Right kidney (tissue), 9 donors: ENCODE measurements at places on chromosomes 3 and 15.

GRCh38 chr3:113825090-113825489, 13.5 kb upstream of the GRAMD1C start:
- no peak for DNase-seq

DNA sequence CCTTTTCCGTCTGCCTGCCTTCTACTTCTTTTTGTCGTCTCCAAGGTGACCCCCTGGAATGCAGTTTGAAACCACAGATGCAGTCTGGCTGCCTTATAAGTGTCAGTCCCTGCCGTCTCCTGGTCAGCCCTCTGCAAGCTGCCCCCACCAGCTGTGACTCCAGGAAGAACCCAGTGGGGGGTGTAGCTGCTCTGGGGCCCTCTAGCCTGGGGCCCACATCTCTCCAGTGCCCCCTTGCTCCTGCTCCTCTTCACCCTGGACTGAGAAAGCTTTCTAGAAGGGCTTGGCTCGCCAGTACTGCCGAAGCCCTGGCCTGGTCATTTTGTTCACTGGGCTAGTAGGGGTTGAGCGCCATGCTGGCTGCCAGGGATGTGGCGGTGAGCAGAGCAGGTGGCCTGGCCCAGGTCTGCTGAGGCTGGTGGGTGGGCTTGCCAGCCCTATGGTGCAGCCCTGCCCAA, 21.3 kb downstream of the SYNM start:
- DNase-seq, result no peak

- no peak for DNase-seq
Measured at GRCh38 chr3:189269365-189269764, 97.6 kb downstream of the TPRG1 start.

GRCh38 chr3:195467641-195468390, 25.0 kb upstream of the ACAP2 start:
- no peak for DNase-seq

- DNase-seq, result no peak
Measured at GRCh38 chr15:73838831-73839426, 34.4 kb upstream of the TBC1D21 start.

DNA sequence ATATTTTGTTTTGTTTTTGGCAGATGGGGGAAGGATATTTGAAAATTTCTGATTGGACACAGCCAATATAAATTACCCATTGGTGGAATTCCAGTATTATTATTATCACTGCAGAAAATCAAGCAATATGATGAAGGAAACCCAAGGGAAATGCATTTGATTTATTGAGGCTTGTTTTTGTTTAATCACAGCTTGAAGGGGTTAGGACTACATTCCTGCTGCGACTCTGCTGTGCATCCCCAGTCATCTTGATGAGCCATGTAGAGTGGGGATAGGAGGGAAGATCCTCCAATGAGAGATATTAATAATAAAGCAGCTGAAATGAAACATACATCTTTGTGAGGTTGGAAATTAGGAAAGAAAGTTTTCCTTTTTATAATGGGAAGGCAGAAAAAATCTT, 208.6 kb downstream of the GAP43 start:
- DNase-seq, result no peak

DNA sequence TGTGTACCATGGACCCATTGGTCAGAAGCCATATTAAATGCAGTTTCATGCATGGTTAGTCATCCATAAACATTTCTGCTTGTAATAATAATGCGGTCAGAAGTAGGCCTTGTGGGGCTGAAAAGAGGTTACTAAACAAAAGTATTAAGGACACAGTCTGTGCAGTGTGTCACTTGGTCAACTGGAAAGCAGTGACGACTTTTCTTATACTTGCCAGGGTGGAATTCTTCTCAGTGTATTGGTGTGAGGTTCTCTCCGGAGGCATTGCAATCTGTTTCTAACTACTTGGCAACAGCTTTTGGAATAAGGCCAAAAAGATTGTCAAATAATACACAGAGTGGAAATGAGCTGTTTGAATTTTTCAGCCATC, 46.8 kb downstream of the CHL1 start:
- no peak for DNase-seq

- no peak for DNase-seq
Measured at GRCh38 chr3:156298938-156299337, 178.6 kb downstream of the KCNAB1 start.

DNA sequence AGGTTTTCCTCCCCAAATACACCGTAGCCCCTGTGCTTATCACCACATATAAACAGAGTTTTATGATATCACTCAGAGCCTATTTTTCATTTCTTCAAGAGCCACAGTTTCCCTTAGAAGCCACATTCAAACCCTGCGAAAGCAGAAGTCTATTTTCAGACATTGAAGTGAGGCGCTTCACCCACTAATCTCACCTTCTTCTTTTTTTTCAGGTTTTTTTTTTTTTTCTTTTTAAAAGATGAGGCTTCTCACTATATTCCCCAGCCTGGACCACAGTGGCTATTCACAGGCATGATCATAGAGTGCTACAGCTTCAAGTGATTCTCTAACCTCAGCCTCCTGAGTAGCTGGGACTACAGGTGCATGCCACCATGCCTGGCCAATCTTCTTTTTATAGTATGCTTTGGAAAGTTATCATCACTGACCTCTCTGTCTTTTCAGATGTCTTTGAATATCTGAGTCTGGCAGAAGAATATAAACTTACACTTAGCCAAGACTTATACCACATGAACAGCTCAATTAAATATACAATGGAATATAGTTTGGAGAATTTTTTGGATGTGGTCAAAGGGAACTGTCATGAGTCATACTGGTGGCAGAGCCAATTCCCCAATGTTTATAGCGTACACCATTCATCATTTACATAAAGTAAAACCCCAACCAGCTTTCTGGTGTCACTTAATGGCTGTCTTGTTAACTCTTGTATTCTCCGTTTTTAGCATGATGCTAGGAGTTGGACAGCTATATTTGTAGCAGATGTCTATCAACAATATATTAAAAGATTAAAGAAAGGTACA, 59.7 kb upstream of the CCDC50 start:
- no peak for DNase-seq

- no peak for DNase-seq
Measured at GRCh38 chr3:23612296-23612891, 193.4 kb upstream of the UBE2E1 start.

DNA sequence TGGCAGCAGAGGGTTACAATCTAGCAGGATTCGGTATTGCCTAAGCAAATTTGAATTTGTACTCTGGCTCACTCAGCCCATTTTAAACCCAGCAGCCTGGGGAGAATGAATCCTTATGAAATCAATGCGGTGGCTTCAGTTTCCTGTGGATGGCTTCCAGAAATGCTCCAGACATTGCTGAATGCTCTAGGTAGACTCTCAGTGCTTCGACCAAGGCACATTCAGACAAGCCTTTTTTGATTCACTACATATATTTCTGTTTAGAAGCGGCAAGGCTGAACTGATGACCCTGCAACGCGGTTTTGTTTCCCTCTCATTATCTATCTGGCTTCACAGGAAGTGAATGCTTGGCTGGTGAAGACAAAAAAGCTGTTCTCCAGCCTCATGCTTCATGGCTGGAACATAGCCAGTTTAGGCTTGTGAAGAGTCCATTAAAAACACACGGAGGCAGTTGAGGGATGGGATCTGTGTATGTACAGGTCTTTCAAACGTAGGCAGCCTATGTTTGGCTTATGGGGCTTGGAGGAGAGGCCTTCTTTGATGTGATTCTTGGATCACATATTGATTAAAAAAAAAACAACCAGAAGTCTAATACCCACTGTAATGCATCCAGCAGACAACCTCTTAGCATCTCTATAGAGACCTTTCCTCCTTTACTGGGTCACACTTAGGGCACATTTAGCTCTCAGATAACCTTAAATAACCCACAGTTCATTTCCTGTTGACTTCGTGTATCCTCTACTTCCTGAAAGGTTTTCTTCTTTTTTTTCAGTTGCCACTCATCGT, 400.2 kb upstream of the TBL1XR1 start:
- peak; percentile 45 for DNase-seq

- DNase-seq, result no peak
Measured at GRCh38 chr3:107487490-107487889, 35.3 kb upstream of the BBX start.
